CD4-positive, CD25-positive, alpha-beta regulatory T cell (primary cell): ENCODE measurements at places on chromosomes 5 and 9.

- no peak for DNase-seq
These were observed 15.2 kb upstream of the ERAP2 start for GRCh38 chr5:96861076-96861475.

DNA sequence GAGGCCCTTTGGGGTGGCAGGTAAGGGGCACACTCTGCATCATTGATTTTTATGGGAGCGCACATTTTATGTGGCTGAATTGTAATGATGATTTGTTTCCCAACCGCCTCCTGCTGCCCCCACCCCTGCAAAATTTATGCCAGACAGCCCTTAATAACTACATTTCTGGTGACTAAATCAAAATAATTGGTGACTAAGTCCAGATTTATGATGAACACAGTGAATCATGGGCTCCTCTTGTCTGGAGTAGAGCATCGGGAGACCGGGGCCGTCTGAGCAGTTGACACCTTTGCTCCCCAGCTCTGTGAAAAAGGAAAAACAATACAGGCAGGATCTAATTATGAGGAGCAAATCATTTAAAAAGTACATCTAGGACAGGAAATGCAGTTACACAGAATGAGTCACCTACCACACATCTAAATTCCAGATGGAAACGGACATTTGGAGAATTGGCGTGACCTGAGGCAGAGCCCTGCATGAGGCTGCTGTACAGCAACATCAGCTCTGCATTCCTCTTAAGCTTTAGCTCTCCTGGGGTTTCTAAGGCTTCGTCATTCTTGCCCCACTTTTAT, 58.9 kb downstream of the DOCK2 start:
- no peak for DNase-seq

- no peak for DNase-seq
These were observed 30.8 kb downstream of the ADAMTSL1 start for GRCh38 chr9:18504707-18505106.

DNA sequence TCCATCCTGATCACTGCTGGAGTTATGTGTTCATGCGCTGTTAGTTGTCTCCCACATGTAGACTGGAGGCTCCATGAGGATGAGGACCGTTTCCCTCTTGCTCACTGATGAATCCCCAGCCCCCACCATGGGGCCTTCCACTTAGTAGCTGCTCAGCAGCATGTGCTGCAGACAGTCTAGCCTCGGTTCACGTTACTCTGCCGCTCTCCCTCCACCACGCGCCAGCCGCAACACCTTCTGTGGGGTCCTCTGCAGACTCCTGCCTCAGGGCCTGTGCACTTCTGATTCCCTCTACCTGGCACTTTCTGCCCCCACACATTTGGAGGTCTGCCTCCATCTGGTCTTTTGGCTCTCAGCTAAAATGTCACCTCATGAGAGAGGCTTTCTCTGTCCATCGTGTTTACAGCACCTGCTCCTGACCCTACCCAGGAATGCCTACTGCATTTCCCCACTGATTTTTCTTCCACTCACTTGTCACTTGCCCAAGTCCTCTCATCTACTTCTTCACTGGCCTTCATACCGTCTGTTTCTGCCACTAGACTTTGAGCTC, 36.3 kb downstream of the STK10 start:
- no peak for DNase-seq

GRCh38 chr9:121929893-121930875, 162.9 kb downstream of the TTLL11 start:
- DNase-seq = no peak
